GM12892 (cell line): ENCODE measurements at places on chromosomes 16 and 17.

DNA sequence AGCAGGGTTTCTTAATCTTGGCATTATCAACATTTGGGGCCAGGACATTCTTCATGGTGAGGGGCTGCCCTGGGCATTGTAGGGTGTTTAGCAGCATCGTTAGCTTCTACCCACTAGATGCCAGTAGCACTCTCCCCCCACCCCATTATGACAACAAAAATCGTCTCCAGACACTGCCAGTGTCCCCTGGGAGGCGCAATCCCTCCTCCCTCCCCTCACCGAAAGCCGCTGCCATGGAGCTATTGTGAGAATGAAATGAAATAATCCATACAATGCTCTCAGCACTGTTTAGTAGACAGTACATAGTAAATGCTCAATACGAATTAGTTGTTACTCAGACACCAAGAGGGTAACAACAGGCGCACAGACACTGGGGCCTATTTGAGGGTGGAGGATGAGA, 502.9 kb downstream of the NPIPA7 start:
- DNase-seq = no peak

DNA sequence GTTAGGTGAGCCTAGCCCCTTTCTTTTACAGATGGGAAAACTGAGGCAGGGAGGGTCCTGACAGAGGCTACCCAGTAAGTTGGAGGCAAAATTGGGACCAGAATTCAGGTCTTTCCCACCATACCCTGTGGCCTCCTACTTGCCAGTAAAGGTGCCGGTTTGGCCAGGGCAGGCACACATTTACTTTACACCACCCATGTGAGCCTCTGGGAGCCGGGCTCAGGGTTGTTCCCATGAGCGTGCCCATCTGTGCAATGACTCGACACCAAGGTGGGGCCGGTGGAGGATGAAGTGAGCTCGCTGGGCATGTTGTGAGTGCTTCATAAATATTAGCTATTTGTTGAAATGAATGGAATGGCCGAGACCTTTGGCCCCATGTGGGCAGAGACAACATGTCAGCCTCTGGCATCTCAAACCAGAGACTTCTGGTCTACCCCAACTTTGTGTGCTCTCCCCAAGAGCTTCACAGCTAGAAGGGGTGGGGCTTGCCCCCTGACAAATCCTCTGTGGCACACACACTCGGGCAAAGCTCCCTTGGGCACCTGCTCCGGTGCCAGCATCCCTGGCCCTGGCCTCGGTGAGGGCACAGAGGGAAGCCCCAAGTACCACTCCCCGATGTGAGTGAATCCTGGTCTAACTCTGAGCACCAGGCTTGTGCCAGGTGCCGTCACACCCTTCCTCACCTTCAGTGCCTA, 60.1 kb downstream of the SRCIN1 start:
- no peak for DNase-seq

GRCh38 chr16:4404967-4405696, 11.3 kb downstream of the CORO7 start:
- no peak for DNase-seq

GRCh38 chr16:89443727-89444084, 46.7 kb downstream of the ANKRD11 start:
- DNase-seq = no peak

GRCh38 chr16:81831722-81832126, 52.6 kb downstream of the PLCG2 start:
- peak; percentile 68 for DNase-seq

GRCh38 chr17:39623356-39623950, 3.3 kb upstream of the PPP1R1B start:
- DNase-seq = peak; percentile 82

DNA sequence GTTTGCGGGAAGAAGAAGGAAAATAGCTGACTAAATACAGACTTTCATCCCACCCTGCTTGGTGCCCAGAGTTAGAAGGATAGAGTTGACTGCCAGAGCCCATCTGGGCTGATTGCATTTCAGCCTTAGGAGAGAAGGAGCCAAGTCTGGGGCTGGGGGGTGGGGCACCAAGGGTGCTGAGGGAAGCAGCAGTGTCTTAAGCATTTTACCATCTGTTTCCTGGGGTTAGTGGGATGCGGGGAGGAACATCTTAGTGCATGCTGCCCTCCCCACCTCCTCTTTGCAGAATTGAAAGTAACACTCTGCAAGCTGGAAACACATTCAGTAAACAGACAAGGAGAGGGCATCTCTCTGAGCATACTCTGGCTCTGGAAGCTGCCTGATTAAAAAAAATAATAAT, 1.5 kb upstream of the ARL5C start:
- no peak for DNase-seq

DNA sequence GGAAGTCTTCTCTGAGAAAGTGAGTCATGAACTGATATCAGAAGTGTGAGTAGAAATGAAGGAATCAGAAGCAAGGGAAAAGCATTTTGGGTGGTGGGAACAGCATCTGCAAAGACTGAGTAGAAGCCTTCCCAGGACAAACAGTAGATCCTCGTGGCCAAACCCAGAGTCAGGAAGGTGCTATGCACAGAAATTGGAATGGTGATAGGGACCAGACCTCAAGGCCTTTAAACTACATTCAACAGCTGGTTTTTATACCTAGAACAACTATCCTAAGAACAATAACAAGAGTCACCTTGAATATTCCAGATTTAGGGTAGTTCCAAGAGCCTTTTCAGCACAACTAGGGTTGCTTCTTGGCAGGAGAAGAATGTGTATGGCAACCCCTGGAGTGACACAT, 15.3 kb downstream of the ABAT start:
- no peak for DNase-seq

- no peak for DNase-seq
Measured at GRCh38 chr17:77601054-77601979, 357.2 kb upstream of the TNRC6C start.

GRCh38 chr16:89219365-89219764, 1.9 kb downstream of the ZNF778 start:
- DNase-seq = no peak

DNA sequence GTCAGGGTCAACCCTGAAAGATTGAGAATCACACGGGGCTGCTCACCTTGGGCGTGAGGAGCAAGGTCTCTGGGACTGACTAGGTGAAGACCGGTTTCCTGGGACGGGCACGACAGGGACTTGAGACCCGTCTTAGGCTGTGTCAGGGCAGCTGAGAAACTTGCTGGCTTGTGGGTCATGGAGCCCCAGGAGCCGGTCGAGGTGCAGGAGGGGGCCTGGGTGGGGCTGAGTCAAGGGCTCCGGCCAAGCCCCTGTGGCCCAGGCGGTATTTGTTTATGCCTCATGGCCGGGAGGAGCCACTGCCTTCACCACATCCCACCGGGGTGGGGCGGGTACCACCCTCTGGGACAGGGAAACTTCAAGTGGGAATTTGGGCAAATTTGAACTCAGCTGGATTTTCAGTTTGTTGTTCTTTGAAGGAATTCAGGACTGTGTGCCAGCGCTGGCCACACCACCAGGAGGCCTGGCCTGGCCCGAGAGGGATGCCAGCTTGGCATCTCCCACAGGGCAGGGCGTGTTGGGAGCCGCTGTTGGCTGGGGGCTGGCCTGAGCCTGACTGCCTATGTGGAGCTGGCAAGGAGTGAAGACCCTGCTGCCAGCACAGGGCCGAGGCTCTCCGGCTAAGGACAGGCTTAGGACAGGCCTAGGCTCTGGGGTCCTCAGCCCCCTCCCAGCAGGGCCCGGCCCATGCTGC, 116.1 kb downstream of the METRNL start:
- no peak for DNase-seq

DNA sequence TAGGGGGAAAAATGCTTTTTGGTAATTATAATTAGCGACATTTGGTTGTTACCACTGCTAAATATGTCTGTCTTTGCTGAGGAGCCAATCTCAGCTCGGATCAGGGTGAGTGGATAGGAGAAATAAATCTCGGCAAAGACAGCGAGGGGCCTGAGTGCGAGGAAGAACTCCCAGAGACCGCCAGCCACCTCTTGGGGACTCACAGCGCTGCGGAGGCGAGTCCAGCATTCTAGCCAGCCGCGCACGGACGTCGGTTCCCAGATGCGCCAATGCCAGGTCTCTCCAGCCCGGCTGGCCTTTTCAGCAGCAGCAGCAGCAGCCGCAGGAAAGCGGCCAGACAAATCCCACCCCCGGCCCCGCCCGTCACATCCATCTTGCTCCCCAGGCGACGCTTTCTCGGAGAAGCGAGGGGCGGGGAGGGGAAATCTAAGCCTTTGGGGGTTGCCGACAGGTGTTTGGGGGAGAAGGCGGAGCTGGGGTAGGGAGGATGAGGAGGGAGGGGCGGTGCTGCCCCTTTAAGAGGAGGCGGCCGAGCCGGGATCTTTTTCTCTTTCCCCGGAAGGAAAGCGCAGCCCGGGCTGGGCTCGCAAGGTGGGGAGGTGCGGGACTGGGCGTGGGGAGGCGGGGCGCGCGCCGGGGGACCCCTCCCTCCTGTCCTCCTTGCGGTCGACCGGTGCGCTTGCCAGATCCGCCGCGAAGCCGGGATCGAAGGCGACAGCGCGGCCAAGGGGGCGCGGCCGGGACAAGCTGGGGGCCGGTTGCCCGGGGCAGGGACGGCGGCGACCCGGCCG, at the start of gene ITGA3:
Gene ITGA3 (plus strand): TSS at position 685 of the 791 bp plus-strand sequence. CDS start 330 bp downstream, outside the sequence.
- DNase-seq = peak; percentile 61

GRCh38 chr16:1959269-1960039, at the start of gene NDUFB10:
TSS of gene NDUFB10 (plus strand) at chr16:1959538. CDS start at chr16:1959625, 87 bp downstream.
- peak; percentile 87 for DNase-seq

DNA sequence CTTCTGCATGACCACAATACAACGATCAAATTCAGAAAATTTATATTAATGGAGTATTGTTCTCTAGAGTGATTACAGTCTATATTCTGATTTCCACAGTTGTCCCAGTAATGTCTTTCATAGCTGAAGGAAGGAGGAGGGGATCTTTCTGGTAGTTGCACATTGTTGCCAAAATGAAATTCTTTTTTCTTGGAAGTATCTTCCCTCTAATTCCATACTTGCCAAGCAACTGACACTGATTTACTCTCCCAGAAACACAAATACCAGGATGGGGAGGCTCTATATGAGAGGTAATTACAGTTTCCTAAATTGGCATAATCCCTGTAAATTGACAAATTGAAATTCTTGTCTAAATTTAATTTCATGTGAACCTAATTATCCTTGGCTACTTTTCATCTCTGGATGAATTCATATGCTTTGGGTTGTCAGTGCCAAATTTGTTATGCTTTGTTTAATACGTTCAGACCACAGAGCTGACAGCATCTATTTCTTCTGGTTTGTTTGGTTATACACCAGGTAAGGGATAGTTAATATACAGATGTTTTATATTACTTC, 30.0 kb downstream of the NOL11 start:
- no peak for DNase-seq

- DNase-seq = peak; percentile 37
Measured at GRCh38 chr16:89476811-89477261, 13.5 kb downstream of the ANKRD11 start.

DNA sequence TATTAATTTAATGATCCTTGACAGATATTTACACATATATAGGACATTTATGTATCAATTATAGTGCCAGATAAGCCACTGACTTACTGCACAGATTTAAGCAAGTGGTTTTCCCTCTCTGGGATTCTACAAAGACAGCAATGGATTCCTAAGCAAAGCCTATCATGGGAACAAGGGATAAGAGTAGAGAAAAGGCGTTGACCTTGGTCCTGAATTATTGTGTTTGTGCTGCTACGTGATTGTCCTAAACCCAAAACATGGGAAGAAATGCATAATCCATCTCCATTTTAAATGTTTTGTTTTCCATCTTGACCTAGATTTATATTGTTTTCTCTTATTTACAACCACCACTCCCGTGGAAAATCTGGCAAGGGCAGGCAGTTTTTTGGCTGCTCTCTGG, 14.0 kb downstream of the SLFN11 start:
- DNase-seq = no peak

- DNase-seq = no peak
Measured at GRCh38 chr17:48522031-48522653, 8.7 kb downstream of the HOXB1 start.

DNA sequence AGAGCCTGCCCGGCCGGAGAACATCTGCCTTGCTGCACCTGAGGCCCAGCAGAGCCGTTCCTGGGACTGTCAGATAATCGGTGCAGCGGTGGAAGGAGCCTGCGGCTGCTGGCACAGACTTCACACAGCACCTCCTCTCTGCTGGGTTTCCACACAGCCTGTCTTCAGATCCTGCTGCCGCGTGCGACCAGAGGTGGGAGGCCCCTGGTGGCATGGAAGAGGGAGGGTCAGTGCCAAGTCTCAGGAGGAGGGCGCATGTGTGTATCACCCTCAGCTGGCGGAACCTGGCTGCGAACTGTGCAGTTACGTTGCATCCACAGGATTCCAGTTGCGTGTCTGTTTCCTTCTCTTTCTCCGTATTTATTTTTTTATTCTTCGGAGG, 3.3 kb downstream of the CDK5R1 start:
- DNase-seq = no peak

DNA sequence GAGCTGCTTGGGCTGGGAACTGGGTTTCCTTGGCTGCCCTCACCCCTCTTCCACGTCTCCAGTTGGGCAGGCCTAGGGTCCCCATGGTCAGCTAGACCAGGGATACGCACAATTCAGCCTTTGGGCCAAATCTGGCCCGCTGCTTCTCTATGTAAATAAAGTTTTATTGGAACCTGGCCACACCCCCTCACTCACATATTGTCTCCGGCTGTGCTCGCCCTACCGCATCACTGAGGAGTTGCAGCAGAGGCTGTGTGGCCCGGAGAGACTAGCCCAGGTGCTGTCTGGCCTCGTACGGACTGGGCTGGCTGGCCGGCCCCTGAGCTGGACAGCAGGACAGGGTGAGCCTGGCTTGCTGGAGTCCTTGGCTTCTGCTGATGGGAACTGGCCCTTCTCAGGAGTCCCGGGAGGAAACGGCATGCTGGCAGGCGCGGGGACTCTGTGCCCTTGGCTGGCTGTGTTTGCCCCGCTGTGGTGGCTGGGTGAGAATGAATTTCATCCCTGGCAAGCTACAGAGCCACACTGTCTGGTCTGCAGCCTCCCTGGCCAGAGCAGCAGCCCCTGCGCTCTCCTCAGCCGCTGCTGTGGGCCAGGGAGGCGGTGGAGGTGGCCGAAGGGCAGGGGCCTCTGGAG, 82.0 kb downstream of the ENGASE start:
- no peak for DNase-seq

GRCh38 chr17:49342575-49342936, 19.5 kb downstream of the ZNF652 start:
- DNase-seq = no peak

GRCh38 chr17:850851-851763, 69.0 kb downstream of the MRM3 start:
- no peak for DNase-seq

DNA sequence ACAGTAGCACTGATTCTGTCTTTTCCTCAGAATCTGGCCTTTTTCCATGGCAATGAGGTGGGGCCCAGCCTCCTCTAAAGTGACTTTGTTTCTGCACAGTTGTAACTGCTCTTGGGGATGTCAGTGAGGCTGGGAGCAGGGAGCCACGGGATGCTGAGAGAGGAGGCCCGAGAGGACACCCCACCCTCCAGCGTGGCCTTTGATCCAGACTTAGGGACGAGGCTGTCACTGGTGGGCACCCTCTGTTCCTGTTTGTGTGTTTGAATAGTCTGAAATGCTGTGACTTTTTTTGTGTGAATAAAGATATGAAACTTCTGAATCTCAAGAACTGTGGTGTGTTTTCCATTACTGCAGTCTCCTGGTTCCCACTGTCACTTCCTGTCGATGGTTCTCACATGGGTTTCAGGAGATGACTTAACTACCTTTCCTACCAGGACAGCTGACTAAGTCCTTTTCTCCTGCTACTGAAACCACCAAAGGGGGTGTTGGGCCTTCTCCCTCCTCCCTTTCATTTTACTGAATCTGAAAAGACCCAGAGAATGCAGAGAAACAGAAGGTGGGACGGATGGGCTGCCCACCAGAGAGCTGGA, 18.6 kb downstream of the KCTD2 start:
- no peak for DNase-seq
